ENCODE measurements at places on chromosomes 12 and 14.

DNA sequence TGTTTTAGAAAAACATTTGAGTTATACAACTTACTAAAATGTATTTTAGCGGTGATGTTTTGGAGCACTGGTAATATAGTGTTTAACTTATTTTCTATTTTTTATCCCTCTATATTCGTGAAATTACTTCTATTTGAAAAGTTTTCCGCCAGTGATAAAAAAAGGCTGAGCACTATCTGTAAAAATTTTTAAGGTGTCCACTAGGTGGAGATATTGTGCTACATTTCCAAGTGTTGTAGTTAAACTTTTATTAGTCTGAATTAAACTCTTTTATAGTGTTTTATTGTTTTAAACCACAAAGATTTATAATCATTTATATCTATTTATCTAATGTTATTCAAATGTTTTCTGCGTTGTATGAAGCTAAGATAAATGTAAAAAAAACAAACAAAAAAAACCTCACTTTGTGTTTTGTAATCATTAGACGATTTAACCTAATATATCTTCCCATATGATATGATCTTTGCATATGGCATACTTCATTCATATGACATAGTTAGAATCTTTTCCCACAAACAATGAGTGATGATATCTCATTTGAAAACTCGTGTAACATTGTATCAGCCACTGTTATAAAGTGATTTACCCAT lies 11.8 kb downstream of the ALG10B start:
- DNase-seq, result no peak

GRCh38 chr14:91055016-91055415 lies 5.4 kb downstream of the RPS6KA5 start:
- DNase-seq, result no peak

GRCh38 chr14:77268989-77269600 lies 1.9 kb downstream of the NGB start:
- no peak for DNase-seq

GRCh38 chr12:51954561-51955361 lies 3.3 kb downstream of the ACVR1B start:
- DNase-seq, result no peak

DNA sequence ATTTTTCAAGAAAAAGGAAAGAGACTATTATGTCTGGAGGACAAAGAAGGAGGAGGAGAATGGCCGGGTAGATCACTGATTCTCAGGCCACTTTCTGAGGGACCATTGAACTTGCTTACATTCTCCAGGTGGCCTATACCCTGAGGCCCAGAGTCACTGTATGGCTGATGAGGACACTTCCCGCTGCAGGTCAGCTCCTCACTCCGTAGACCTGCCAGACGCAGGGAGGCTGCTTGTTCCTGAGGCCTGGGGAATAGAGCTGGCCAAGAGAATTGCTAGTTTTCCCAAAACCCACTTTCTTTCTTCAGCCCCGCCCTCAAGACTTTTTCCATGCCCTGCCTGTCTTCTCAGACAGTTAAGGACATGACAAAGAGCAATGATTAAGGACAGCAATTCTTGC lies 510.5 kb upstream of the TBX3 start:
- no peak for DNase-seq

GRCh38 chr12:3753544-3754284 lies 805 bp upstream of the CRACR2A start:
- no peak for DNase-seq

DNA sequence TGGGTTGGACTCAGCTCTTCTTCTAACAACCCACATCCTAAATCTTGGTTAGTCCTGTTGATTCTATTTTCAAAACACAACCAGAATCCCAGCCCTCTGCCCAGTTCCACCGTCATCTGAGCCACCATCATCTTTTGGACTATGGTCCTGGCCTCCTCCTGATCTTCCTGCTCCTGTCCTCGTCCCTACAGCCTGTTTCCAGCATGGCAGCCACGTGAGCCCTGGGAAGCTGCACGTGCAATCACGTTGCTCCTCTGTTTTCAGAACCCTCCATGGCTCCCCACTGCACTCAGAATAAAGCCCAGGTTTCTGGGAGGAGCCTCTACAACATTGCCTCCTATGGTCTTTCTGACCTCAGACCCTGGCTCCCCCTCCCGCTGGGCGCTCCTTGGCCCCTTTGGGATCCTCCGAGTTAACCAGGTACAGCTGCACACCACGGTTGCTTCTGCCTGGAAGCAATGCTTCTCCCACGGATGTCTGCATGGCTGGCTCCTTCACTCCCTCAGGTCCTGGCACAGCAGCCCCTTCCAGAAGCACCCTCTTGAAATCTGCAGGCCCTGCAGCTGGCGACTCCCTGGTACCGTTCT lies 44.5 kb downstream of the BEGAIN start:
- no peak for DNase-seq

GRCh38 chr12:116263844-116264243 lies 13.6 kb downstream of the MED13L start:
- no peak for DNase-seq

GRCh38 chr12:89103831-89104230 lies 248.5 kb downstream of the DUSP6 start:
- no peak for DNase-seq

DNA sequence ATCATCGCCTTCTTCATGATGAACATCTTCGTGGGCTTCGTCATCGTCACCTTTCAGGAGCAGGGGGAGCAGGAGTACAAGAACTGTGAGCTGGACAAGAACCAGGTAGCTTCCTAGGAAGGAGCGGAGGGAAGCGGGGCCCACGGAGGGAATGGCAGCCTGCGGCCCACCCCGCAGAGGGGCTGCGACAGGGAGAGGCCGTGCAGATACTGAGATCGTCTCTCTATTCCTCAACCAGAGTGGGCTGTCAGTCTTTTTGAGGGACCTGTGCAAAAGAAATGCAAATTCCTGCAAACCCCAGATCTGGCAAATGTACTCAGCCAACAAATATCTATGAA lies 186.2 kb upstream of the FKBP4 start:
- DNase-seq, result no peak

DNA sequence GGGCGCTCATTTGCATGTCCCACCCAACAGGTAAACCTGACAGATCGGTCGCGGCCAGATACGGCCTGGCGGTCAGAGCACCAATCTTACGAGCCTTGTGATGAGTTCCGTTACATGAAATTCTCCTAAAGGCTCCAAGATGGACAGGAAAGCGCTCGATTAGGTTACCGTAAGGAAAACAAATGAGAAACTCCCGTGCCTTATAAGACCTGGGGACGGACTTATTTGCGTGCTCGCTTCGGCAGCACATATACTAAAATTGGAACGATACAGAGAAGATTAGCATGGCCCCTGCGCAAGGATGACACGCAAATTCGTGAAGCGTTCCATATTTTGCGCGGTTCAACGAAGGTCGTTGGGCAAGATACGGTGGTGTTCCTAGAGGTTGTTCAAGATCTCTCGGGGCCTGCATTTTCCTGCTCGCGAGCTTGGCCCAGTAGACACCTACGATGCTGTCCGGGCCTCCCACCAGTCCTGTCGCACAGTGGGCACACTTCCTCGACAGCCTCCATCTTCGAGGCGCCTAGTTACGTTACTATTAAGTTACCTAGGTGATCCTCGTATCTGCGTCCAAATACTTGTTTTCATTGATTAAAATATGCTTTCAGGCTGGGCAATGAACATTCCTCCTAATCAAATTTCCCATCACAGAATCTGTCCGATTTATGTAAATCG lies at the start of gene RNU6-7:
TSS of gene RNU6-7 (plus strand) at position 230 of the 675 bp plus-strand sequence.
- DNase-seq, result no peak

DNA sequence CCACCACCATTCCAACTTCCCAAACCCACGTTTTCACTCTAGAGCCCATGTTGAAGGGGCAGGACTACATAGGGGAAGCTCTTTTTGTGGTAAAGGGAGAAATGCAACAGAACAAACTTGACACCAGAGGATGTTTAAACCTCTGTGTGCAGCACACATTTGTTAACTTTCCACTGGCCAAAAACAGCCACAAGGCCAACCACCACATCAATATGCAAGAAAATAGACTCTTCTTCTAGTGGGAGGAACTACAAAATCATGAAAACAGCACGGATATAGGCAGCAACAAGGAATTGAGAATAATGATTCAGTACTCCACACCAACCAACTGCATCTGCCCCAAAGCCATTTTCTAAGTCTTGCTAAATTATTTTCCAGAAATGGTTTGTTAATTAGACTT lies 66.3 kb upstream of the CEP83 start:
- no peak for DNase-seq

DNA sequence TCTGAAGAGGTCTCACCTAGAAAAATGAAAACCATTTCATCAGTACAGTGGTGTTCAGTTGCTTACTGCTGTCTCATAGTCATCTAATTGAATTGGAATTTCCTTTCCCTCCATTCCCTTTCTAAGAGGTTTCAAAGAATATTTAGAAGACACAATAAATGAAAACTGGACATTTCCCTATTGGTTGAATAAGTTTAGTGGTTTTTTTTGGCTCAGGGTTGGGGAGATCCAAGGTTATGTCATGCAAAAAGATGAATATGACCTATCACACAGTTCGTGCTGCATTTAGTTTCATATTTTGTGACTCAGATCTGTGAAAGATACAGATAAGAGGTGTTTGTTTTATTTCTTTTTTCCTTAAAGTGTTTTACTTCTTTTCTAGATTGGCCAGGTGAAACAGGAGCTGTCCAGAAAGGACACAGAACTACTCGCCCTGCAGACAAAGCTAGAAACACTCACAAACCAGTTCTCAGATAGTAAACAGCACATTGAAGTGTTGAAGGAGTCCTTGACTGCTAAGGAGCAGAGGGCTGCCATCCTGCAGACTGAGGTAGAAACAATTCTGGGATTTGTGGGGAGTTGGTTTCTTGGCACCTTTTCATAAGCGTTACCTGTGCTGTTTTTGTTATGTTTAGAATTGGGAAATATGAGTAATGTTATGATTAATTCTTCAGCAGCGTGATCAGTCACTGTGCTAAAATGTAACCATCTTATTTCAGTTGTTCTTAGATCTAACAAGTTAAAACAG lies 124.6 kb downstream of the ERC1 start:
- no peak for DNase-seq

GRCh38 chr14:79074510-79074909 lies 904.3 kb downstream of the NRXN3 start:
- DNase-seq, result no peak

- DNase-seq, result no peak
These were observed 1026.6 kb upstream of the TMEM132C start for GRCh38 chr12:127240249-127240929.

All from urothelium cell line (cell line).